ENCODE measurements at places on chromosomes 6 and 20. TPM values are rescaled to one million over a fixed set of nuclear protein-coding genes. Genes with fewer than 3 reads are reported as not detected.

DNA sequence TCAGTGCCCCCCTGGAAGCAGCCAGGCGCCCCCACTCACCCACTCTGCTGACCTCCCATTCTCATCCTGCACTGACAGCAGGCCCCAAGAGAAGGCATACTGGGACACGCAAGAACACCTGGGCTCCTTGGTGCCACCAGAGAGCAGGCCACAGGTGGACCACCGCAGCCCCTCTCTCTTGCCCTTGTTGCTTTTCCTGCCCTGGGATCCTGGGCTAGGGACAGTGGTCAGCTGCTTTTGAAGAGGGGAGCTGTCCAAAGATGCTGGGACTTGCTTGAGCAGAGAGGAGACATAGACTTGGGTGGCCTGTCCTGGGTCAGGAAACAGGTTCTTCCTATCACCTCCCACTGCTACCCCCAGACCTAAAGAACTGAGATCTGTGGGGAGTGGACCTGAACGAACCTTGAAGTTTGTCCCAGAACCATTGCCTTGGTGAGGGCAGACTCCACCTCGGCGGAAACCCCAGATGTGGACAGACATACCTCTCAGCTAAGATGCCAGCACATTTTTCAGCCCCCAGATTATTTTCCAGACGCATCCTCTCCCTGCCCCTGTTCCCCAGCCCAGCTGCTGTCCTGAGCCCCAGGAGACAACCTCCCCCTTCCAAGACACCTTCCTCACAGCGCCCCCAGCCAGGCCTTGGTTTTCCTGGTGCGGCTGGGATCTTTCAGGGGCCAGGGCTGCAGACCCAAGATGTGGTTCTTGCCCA lies 1.1 kb downstream of the GLP1R start:
- DNase-seq, result no peak

- DNase-seq, result no peak
Observed at GRCh38 chr20:23163562-23163961, 77.4 kb upstream of the CD93 start.

GRCh38 chr20:1313236-1313964 lies 15.5 kb downstream of the SDCBP2 start:
- peak; percentile 63 for DNase-seq

- DNase-seq, result no peak
Observed at GRCh38 chr20:3194617-3195280, 9.7 kb downstream of the DDRGK1 start.

DNA sequence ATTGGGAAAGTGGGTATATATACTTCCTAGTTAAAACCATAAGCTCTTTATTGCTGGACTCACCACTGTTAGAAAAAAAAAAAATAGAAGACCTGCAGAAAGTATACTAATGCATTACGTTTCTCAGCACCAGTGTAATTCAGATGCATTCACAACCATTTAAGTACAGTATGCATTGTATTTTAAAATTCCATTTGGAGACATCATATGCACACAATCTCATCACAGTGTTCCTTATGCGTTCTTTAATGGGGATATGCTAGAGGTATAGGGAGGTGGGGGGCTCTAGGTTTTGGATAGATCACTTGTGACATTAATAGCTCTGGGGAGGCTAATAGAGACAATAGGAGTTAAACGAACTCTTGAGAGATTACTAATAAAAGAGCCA lies 9.4 kb downstream of the TFAP2A start:
- no peak for DNase-seq

GRCh38 chr20:16801919-16802651 lies 53.9 kb downstream of the OTOR start:
- peak; percentile 60 for DNase-seq

- no peak for DNase-seq
Observed at GRCh38 chr20:46299078-46299477, 9.2 kb downstream of the CDH22 start.

DNA sequence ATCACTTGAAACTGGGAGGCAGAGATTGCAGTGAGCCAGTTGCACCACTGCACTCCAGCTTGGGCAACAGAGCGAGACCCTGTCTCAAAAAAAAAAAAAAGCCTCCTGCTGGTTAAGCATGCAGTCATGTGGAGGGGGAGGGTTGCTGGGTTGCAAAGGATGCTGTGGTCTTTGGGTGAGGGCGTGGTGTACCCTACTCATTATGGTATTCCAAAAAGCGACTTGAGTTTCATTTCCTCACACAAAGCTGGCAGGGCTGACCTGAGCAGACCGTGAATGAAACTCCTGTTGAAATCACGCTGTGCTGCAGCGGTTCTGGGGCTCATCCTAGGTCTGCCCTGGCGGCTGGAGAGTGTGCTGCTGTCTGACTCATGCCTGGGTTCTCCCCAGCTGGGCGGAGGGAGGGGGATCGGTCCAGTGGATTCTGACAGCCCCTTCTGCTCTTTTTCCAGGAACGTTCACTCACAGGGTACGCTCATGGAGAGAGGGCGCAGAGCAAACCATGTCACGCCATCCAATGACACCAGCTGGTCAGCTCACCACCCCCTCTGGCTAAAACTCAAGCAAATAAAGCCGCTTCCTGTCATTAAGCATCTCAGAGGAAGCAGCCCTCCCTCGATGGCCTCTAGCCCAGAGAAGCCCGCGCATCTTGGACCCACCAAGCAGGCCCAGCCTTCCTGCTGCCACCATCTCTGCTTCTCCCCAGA lies 166.2 kb downstream of the SCML4 start:
- no peak for DNase-seq

DNA sequence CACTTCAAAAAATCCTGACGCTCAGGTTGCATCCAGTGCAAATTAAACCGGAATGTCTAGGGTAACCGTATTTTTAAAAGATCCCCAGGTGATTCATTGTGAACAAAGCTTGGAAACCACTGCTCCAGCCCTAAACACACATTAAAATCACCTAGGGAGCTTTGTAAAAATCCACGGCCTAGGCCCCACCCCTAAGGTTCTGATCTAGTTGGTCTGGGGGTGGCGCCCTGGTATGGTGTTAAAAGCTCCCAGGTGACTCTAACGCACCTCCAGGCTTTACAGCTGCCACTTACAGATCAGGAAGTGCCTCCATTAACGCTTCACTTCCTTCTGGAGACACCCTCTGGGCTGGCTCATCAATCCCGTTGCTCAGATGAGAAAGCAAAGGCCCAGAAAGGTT lies 92.2 kb downstream of the GRM4 start:
- no peak for DNase-seq

- no peak for DNase-seq
Observed at GRCh38 chr6:95994151-95994550, 21.6 kb upstream of the FUT9 start.

DNA sequence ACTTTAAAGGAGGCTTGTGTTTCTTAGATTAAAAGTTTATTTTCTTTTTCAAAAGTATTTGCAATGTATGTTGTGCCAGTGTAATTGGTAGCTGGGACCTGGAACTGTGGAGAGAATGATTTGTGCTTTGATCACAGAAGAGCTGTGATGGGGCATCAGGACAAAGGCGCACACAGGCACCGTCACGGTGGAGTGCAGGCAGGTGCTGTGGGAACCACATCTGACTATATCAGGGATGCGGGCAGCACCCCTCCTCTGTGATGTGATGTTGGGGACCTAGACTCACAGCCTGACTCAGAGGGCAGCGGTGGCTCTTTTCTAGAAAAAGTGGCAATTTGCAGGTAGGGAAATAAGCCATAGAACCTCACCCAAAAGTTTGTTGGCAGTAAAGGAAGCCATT lies 34.5 kb downstream of the SYTL3 start:
- no peak for DNase-seq

DNA sequence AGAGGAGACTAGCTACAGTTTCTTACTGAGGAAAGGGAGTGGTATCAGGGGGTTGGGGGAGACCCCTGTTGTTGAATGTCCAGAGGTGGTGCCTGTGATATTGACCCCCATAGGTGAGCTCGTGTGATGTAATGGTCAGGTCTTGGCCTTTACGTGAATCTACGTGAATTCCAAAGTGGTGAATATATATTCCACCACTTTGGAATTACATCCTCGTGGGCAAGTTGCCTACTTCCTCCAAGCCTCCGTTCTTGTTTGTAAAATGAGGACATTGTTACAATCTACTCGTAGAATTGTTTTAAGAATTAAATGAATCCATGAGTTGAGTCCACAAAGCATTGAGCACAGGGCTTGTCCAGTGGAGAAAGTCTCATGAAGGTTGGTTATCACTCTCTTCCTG lies 47.3 kb downstream of the TSHZ2 start:
- DNase-seq, result no peak

GRCh38 chr6:145508107-145508506 lies 227.2 kb downstream of the EPM2A start:
- DNase-seq, result no peak

- DNase-seq, result no peak
Observed at GRCh38 chr20:38272398-38272797, 11.9 kb upstream of the KIAA1755 start.

GRCh38 chr20:44714102-44714700 lies 968 bp upstream of the CCN5 start:
- DNase-seq, result no peak

DNA sequence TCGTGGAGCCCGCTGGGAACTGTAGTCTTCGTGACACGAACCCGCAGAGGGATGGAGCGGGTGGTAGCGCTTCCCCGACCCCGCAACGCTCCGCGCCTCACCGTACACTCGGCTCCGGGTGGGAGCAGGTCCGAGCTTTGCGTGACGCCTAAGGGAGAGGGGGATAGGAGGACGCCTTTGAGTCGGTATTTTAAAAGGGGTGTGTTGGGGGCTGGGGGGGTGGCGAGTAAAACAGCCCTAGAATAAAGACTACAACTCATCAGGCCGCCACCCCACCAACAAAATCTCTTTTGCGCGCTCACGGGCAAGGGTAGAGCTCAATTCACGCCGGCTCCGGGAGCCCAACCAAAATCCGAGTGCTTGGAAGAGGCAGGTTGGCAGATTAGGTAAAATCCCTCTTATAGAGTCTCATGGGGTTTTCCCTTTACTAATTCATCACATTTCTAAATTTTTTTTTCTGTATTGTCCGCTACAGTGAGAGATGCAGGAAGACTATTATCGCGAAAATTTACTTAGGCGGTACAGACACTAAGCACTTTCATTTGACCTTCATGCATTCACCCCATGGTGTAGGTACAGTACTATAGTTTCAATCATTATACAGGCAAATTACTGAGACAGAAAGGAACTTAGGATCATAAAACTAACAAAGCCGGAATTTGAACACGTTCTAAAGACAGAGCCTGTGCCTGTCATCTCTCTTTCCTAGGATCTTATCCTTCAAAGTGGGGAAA lies 706 bp upstream of the SNX14 start:
- no peak for DNase-seq

DNA sequence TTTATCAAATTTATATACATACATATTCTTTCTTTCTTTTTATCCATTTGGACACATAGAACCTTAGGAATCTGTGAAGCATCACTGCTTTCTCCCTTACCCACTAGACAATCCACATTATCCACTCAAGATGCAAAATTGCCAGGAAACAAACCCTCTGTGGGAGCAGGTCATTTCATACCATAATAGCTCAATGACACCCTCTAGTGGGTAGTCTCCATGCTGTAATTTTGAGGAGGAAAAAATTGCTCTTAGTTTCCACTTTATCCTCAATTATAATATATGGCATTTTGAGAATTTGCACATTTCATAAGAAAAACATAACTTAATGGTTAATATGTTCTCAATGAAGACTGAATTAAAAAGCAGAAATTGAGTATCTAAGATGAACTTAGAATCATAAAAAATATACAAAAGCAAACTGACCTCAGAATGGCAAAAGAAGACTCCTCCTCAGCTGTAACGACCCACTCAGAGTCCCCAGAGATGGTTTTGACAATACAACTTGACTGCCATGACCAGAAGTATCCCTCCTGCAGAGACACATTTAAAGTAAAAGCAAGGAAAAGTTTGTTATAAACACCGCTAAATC lies 164.1 kb downstream of the FRK start:
- DNase-seq, result peak; percentile 49

DNA sequence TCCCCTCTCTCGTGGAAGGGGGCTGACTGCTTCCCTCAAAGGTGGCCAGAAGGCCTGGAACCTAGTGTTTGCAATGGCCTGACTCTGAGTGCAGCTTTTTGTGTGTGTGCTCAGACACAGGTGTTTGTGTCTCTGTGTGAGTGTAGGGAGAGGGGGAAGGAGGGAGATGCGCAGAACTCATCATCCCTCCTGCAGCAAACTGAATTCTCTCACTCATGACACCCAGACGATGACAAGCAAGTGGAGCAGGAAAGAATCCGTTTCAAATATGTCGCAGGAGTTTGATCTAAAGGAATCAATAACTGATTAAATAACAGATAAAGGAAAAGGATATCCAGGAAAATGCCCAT lies 101.4 kb downstream of the TNFAIP3 start:
- no peak for DNase-seq

- peak; percentile 53 for DNase-seq
Observed at GRCh38 chr6:27502508-27503435, 29.9 kb upstream of the ZNF184 start.

DNA sequence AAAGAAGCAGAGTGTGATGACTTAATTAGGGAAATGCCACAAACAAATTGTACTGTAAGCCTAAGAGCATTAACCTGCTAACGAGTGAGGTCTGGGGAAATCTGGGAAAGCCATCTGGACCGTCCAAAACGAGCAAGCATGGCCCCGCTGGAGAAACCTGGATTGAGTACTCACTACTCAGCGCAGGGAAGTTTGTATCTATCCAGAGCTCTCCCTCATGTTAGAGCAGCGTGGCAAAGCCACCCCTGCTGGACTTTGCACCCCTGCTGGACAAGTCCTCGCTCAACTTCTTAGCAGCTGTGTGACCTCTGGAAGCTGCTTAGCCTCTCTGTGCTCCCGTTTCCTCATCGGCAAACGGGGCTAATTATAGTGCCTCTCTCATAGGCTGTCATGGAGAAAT lies 37.3 kb downstream of the PSMG4 start:
- DNase-seq, result no peak

DNA sequence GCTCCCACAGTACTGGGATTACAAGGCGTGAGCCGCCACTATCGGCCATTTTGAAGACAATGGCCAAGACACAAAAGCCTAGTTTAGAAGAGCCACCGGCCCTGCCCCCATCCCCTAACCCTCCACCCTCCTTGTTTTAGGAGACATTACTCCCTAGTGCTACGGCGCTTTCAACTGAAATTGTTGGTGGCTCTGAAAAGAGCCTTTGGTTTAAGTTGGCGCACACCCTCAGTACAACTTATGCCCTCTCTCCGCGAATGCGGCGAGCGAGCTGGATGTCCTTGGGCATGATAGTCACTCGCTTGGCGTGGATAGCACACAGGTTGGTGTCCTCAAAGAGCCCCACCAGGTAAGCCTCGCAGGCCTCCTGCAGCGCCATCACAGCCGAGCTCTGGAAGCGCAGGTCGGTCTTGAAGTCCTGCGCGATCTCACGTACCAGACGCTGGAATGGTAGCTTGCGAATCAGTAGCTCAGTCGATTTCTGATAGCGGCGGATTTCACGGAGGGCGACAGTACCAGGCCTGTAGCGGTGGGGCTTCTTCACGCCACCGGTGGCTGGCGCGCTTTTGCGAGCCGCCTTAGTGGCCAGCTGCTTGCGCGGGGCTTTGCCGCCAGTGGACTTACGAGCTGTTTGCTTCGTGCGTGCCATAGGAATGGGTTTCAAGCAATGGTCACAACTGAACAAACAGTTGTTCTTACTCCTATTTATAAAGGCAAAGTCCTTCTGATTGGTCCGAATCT lies 114.9 kb upstream of the BTN3A2 start:
- DNase-seq, result peak; percentile 85

Gene DNAH8
- polyA plus RNA-seq, result 0.34 TPM

Gene NKX2-4
- not detected for polyA plus RNA-seq

Gene KDM1B
- 20.4 TPM for polyA plus RNA-seq

Gene TNXB
- polyA plus RNA-seq, result 14.9 TPM

Gene GOPC
- 78.5 TPM for polyA plus RNA-seq

Gene SLC22A7
- polyA plus RNA-seq, result 0.09 TPM

Gene SYCP2
- polyA plus RNA-seq, result 9.2 TPM

Gene CYP21A2
- 0.93 TPM for polyA plus RNA-seq

Gene ADGB
- polyA plus RNA-seq, result 0.67 TPM

Gene TRIM26
- 33.1 TPM for polyA plus RNA-seq
